CD4-positive, alpha-beta T cell treated with Interferon alpha-2 for 1 hour (primary cell): ENCODE measurements at places on chromosomes 1 and 21.

DNA sequence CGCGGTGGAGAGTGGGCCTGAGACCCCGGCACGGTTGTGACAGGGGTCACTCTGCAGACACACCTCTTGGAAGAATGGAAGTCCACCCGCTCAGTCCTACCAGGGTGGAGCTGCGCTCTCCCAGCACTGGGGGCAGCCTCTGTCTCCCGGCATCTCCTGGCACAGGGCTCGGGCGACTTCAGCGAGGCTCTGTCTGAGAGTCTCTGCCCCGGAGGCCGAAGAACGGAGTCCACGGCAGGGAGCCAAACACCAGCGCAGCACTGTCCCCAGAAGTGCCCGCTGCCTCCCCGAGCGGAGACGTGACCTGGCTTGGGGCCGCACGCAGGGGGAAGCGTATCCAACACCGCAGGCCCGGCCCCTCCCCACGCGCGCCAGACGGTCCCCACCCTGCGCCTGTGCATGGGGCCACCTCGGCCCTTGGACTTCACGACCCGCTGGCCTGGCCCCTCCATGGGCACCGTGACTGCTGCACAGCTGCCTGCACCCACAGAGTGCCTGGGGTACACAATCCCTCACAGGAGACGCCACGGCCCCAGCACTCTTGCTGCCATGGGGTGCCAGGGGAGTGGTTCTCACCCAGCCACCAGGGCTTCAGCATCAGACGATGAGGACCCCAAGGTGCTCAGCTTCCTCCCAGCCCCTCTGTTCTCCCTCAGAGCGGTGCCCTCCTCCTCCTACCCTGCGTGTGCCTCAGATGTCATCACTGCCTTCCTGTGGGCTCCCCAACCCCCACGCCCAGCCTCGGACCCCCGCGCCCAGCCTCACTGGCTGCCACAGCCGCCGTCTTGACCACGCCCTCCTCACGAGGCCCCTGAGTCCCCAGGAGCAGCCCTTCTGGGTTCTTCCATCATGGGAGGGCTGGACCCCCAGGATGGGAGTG lies 14.9 kb upstream of the RNF223 start:
- DNase-seq = no peak

- DNase-seq = no peak
Observed at GRCh38 chr21:43721939-43722338, 3.0 kb downstream of the PDXK start.

DNA sequence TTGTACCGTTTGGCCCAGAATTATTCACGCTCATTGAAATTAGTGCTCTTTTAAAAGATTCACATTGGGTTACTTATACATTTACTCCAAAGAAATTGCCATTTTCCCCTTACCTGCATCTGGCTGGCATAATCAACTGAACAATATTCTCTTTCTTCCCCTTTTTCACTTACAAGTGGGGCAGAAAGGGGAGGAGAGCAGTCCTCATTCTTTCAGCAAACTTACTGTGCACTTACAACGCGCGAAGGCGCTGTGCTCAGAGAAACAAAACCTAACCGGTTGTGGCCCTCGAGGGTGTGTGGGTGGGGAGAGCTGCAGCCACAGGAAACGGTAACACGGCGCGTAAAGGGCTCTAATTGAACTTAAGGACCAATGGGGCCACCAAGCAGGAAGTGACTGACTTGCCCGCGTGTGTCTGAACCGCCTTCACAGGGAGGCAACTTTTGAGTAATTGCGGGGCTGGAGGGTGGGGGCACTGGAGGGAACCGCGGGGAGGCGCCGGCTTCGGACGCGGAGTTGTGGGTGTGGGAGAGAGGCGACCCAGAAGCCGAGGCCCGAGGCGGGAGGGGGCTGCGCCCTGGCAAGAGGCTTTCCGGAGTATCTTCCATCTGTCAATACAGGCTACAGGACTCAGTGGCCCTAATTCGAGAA lies 693 bp upstream of the PNRC2 start:
- DNase-seq = peak; percentile 96

DNA sequence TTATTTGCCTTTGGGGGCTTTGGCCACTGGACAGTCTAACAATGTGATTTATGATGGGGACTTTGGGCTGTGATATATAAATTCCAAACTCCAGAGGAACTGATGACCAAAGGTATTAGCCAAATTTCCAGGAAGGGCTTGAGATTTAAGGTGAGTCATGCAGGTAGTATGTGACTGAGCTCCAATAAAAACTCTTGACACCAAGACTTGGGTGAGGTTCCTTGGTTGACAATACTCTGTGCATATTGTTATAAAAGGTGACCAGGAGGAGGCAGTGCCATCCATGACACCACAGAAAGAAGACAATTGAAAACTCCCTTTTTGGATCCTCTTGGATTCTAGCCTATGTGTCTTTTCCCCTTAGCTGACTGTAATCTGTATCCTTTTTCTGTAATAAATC lies 392.7 kb upstream of the LRRC7 start:
- DNase-seq = no peak

DNA sequence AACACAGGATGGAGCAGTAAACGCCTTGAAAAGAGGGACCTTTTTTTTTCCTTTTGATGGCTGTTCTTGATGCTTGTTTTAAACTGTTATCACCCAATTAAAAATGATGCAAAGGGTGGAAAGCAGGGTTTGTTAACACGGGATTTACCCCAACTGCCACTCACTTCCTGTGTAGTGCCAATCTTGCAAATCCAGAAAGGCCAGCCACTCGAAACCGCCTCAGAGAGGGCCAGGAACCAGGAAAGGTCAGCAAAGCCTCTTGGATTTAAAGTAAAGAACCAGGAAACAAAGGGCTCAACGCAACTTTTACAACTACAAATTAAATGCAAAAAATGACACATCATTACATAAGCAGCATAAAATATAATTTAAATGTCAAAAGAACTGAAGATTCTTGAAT lies 347.4 kb downstream of the PDE4B start:
- no peak for DNase-seq

- DNase-seq = peak; percentile 90
Observed at GRCh38 chr1:223845810-223846682, at the start of gene TP53BP2. Gene TP53BP2, minus strand, starts transcription at chr1:223845947. Its CDS starts 267 bp downstream, at chr1:223845680.

DNA sequence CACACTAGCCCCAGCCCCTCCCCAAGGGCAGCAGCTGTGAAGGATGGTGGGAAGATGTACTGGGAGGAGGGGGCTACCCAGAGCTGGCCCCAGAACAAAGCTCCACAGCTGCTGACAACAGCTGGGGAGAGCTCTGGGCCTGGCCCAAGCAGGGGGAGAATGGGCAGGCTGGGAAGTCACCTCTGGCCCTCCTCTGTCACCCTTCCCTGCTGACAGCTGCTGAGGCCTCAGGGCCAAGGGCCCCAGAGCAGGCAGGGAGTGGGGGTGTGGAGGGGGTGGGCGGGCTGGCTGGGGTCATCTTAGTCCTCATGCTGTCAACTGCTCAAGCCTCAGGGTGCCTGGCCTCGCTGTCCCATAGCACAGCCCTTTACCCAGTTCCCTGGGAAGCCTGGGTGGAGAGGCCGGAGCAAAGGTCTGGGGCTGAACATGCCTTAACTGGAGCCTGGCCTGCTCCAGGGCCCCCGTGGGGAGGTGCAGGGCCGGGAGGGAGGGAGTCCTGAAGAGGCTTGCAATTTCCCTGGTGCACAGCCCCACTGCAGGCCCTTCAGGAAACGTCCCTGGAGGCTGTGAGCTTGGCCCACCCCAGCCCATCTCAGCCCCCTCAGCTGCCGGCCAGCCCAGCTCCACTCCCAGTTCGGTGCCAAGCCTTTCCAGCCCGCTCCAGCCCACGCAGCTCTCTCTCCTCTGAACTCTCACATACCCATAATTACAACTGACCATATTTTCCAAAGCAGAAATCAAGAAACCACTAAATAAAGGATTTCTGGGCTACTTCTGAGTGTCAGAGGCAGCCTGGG lies 25.7 kb downstream of the HSPG2 start:
- DNase-seq = no peak

- DNase-seq = no peak
Observed at GRCh38 chr1:57489358-57490036, 65.6 kb upstream of the DAB1 start.

DNA sequence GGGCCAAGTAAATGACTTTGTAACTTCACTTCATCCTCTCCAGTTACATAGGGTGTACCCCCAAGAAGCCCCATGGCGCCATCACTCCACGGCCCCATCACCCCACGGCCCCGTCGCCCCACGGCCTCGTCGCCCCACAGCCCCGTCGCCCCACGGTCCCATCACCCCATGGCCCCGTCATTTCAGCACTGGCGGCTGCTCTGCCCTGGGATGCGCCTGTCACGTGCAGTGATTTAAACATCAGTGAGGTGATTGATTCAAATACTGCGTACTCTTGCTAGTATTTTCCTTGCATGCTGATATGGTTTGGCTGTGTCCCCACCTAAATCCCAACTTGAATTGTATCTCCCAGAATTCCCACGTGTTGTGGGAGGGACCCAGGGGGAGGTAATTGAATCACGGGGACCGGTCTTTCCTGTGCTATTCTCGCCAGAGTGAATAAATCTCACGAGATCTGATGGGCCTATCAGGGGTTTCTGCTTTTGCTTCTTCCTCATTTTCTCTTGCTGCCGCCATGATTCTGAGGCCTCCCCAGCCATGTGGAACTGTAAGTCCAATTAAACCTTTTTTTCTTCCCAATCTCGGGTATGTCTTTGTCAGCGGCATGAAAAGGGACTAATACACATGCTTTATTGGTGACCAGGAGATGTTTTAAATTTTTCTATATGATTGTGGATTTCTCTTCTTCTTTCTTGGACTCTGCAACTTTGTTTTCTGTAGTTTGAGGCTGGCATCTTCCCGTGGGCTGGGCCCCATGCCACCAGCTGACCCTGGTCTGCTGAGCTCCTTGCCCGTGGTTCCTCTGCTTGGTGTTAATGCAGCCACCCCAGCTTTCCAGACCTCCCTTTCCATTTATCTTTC lies 50.1 kb upstream of the PCBP3 start:
- DNase-seq = no peak

DNA sequence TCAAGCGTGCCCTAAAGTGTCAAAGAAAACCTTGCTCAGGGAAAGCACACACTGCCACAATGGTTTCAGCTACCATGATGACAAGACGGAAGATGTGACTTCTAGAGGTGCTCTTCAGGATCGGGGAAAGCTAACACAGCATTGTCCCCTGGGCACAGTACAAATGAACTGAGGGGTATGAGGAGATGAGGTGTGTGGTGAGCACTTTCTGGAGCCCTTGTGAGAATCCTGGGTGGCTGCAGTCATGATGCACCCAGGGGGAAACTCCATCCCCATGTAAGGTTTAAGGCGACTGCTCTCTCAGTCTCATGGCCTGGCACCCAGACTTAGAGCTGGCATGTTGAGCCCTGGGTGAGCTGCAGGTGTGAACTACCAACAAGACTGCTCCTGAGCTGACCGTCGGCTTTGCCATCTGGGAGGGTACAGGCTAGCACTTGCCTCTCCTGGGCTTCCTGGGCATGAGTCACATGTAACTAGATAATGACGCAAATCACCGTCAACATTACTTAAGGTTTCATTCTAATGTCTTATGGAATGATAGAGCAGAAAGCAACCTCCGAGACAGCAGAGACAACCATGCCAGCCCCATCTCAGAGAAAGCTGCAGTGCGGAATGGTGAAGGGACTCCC lies 144.6 kb downstream of the CLIC6 start:
- no peak for DNase-seq

DNA sequence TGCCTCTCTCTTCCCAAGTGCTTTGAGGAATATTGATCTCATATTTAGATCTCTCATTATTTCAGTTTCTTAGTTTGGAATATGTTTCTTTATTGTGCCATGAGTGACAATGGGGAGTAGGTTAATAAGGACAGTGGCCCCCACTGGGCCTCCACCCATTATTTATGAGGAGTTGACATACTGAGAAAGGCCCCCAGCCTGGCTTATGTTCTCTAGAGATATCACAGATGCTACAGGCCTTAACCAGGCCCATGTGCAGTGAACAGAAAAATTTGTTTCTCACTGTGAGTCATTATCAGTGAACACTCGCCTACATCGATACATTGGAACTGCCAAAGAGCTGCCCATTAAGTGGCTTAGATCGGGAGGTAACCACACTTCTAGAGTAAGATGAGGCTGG lies 35.7 kb upstream of the SYT6 start:
- no peak for DNase-seq

GRCh38 chr1:152954436-152954835 lies 7.4 kb downstream of the SPRR5 start:
- no peak for DNase-seq

- no peak for DNase-seq
Observed at GRCh38 chr21:45634511-45635183, 8.9 kb upstream of the PCBP3 start.

DNA sequence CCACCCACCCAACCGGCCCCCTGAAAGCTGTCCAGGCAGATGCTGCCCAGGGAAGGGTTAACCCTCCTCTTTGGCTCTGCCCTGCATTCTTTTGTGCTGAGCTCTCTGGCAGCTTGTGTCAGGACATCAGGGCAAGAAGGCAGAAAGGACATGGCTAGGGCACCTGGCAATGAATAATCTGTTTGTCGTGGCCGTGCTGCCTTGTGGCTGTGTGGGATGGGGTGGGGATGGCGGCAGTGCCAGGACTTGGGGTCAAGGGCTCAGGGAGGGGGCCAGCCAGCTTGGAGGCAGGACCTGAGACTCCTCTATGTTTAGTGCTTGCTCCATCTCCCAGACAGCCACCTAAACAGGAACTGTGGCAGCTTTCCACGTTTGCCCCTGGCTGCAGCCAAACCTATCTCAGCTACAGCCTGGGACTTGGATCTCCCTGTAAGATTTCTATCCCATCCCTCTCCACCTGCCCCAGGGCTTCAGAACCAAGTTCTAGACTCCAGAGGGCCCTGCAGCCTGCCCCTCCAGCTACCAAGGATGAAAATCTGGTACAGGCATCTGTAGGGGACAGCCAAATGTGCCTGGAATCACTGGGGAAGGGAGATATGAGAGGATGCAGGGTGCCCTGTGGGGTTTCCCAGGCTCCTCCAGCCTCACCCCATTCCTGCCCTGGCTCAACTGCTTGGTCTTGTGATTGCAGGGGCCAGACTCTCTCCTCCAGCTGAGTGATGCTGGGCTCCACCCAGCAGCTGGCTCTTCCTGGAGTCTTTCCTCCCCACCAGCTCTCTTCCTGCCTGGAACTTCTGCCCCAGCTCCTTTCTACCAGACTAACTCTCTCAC lies 9.6 kb upstream of the GPR37L1 start:
- DNase-seq = no peak

DNA sequence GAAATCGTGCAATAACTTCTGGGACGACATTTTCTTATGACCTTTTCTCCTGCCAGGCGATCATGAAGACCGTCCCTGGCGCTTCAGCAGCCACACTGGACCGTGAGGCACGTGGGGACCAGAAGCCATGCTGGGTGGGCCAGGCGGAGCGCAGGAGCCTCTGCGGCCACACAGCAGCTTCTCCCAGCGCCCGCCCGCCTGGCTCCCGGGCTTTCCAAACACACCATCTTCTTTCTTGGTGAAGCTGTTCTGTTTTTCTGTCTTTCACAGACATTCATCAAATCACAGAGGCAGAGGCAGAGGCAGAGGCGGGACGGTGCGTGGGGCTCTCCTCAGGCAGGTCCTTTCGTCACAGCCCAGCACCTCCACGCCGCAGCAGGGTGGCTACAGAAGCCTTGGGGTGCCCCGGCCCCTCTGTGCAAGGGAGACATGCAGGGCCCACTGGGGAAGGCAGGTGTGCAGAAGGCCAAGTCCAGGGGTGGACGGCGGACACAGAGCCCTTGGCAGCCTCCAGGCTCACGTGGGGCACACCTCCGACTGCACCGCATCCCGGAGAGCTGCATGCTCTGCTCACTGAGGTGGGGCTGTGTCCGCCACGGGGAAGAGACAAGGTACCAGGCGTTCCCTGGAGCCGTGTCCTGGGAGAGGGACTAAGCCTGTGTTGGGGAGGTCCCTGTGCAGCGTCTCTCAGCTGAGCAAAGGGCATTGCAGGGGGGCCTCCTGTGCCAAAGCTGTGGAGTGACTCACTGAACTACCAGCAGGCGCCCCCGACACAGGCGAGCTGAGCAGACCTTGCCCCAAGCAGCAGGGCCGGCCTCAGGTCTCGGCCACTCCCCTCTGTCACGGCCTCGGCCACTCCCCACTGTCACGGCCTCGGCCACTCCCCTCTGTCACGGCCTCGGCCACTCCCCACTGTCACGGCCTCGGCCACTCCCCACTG lies 2.6 kb upstream of the TMEM240 start:
- peak; percentile 24 for DNase-seq
